CD4-positive, alpha-beta T cell treated with Interleukin-1 beta for 1 hour (primary cell): ENCODE measurements at places on chromosomes 12 and 14.

- DNase-seq = no peak
These were observed 301.5 kb upstream of the ATP2B1 start for GRCh38 chr12:90010089-90010488.

DNA sequence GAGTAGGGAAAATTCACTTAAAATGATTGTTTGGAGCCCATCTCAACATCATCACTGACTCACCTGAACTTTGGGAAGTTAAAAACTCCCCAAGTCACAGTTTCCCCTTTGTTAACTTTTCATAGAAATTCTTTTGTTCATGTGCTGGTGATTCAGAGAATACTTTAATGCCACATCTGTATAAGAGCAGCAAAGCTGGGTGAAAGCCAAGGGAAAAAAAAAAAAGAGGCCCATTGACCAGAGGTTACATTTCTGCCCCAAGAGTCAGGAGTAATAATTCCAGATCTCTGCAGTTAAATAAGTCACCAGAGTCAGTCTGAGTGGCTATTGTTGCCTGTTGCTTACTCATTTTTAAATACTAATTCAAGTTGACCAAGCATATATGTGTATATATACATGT is 136.4 kb upstream of the LGR5 start:
- no peak for DNase-seq

DNA sequence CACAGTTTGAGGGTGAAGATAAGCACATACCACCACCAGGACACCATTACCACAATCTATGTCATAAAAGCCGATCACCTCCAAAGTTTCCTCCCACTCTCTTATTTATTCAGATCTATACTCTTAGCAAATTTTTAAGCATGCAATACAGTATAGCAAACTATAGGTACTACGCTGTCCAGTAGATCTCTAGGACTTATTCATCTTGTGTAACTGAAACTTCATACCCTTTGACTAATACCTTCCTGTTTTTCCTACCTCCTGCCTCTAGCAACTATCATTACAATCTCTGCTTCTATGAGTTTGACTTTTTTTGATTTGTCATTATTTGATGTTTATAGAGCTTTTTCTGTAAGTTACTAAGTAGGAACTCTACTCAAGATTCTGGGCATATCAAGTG is 84.5 kb upstream of the MANSC4 start:
- no peak for DNase-seq

DNA sequence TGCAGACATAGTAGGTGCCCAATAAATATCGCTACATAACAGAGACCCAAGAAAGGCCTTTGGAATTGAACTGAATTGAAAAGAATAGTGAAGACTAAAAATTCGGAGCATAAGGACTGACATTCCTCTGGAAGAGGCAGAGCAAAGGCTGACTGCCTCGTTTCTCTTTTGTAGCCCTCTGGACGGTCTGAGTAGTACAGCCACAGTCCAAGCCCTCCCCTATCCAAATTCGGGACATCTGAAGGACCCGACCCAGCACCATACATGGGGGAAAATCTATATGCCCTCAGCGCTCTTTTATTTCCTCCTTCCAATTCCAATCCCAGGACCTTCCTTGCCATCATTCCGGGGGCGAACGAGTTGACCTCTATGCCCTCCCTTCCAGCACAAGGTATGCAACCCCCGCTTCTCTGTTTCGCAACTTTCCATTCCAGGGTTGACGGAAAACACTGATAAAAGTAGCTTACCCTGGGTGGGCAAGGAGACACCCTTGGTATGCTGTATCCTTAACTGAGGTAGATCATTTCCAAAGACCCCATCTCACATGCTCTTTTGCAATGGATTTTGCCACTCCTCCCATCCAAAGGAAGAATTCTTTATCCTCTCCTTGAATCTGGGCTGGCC is 127.4 kb upstream of the MAP1LC3B2 start:
- DNase-seq = no peak

- peak; percentile 37 for DNase-seq
These were observed 473.0 kb downstream of the DPF3 start for GRCh38 chr14:72420749-72421474.

DNA sequence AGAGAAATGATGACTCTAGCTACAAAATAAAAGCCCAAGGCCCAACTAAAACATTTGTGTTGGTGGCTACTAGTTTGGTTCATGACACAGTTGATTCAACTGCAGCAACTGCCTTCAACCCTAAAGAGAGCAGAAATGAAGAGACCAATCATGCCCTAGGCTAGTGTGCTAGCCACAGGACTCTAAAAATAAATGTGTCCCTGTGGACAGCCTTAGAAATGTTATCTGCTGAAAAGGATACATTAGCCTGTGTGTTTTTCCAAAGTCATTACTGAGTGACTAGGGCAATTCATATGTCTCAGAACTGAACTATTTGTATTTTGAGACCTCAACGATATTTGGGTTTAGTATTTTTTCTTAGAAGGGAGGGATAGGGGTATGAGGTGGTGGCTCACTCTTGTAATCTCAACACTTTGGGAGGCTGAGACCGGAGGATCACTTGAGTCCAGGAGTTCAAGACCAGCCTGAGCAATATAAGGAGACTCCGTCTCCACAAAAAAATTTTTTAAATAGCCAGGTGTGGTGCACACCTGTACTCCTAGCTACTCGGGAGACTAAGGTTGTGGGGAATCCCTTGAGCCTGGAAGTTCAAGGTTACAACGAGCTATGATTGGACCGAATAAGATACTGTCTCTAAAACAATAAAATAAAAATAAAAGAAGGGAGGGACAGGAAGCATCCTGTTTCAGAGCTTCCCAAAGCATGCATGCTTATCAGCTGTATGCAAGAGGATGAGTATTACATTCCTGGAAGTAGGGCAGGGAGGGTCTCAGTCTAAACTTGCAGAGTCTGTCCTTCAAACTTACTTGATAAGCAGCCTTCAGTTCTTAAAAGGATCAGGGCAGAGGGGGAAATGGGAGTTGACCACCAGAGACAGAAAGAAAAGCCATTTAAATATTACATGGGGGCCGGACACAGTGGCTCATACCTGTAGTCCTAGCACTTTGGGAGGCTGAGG is 29.6 kb upstream of the NAP1L1 start:
- DNase-seq = no peak

- peak; percentile 69 for DNase-seq
These were observed 15.3 kb downstream of the TAOK3 start for GRCh38 chr12:118357257-118358007.

- peak; percentile 45 for DNase-seq
These were observed 19.4 kb downstream of the ABCB9 start for GRCh38 chr12:122946690-122947341.

DNA sequence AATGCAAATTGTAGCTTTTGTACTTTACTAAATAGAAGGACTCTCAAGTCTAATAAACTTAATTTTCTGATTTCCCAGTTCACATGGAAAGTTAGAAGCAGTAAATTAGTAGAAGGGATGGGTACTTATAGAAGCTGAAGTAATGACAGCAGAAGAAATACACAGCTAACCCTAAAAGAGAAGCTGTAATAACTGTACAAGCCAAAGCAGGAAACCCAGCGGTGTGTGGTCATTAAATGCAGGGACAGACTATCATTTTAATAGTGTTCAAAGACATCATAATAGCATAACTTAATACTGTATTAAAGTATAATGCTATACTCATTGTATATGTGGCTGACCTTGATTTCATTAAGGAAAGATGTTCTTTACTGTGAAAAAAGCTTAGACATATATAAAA is 74.9 kb downstream of the PCNX1 start:
- DNase-seq = no peak

DNA sequence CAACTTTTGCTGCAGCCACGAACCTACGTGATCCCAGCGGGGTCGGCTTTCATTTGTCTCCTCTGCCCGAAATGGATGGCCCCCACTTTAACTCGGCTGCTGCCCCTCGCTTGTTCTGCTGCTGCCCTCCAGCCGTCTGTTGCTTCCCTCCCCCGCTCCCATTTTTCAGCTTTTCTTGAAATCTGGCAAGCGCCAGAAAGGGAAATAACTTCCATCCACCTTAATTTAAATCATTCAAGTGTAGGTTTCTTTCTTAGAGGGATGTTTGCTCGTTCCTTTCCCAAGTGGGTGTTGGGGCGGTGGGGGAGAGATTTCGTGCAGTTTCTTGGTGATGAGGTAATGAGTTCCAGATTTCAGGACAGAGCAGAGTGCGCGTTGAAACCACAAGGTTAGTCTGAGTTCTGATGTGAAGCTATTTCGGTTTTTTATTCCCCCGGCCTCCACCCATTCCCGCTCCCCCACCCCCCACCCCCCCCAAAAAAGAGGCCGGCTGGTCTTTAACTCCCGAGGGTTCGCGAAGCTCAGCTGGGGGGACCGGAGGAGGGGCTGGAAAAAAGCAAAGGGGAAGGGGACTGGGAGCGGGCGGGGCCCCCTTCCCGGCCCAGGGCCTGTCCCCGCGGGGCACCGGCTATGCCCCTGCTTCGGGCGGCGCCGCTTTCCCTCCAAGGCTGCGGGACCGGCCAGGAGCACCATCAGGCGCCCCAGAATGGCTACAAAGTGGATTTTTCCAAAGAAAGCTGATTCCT is 2.2 kb upstream of the ZFP36L1 start:
- DNase-seq = peak; percentile 66
